GM10248 (cell line): ENCODE measurements at places on chromosomes 4 and X.

DNA sequence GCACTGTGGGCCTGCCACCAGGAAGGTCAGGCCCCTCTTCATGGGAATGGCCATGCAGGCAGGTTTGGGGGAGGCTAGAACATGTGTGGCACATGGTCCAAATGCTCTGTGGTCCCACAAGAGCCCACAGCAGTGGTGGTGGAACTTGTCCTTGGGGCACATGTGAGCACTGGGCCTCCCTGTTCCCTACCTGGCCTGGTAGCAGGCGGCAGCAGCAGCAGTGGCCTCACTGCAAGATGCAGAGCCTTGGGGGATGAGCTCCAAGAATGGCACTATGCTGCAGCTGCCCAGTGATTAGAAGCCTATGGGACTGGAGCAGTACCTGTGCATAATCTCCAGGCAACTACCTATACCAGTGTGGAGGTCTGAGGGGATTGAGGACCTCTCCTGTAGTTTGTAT lies 197.0 kb upstream of the DCAF8L1 start:
- no peak for DNase-seq

GRCh38 chr4:78669453-78669852 lies 106.7 kb upstream of the BMP2K start:
- no peak for DNase-seq

DNA sequence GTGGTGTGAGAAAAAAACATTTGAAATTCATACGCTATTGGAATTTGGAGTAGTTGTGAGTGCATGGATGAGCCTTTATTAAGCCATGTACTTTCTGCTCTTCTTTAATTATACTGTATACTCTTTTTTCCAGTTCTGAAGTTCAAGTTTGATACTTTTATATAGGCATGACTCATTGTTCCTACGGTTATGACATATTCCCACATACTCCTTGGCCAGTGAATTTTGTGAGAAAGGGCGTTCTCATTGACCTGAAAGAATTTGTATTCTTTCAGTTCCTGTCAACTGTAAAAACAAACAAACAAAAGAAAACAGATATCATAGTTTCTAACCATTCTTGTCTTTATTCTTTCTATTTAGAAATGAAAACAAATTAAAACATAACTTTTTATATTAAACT lies 407.3 kb downstream of the MAPK10 start:
- DNase-seq = no peak

DNA sequence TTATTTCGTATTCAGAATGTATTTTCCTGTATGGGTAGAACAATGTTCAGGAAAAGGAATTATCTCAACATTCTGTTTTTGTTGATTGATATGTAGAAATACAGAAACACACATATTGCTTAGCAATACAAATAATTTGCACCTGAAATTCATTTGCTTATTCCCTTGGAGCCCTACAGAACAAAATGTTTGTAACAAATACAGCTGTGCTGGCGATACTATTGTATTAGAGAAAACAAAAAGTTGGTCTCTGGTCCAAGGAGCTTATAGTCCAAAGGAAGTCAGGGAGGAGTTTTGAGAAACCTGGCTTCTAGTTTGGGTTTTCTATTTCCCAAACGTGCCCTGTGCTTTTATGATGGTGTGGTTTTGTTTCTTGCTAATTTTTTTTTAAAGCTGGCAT lies 37.8 kb upstream of the CAPN6 start:
- DNase-seq = no peak

DNA sequence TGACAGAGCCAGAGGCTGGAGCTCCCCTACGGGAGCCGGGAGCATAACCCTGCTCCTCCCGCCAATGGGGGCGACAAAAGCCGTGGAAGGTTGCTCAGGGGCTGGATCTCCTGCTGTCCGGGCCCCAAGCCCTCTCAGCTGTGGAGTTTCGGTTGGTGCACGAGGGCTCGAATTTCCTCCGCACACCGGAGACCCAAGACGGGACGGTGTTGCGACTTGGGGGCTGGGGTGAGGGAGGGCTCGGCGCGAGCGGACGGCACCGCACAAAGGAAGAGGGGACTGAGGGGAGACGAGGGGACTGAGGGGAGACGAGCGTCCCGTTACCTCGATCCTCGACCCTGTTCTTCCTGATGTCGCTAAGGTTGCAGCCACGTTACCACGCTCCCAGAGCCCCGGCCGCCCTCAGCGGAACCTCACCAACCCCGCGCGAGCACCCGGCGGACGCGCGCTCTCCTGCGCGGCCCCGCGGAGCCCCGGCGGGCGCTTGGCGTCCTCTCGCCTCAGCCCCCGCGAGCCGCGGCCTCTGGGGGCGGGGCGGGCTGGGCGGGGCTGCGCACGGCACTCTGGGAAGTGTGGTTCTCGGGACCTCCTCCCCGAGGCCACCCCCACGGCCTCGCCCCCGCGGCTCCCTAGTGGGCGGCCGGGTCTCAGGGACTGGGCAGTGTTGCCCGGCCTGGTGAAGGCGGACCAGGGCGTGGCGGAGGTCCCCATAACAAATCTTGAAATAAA lies at the start of gene KLHL8:
TSS of gene KLHL8 (minus strand) at position 525 of the 729 bp plus-strand sequence. CDS start 25,079 bp downstream, outside the sequence.
- DNase-seq = peak; percentile 96

- DNase-seq = no peak
Observed at GRCh38 chr4:88674979-88675378, 22.6 kb downstream of the NAP1L5 start.

- no peak for DNase-seq
Observed at GRCh38 chr4:86837691-86838503, 11.3 kb downstream of the SLC10A6 start.

DNA sequence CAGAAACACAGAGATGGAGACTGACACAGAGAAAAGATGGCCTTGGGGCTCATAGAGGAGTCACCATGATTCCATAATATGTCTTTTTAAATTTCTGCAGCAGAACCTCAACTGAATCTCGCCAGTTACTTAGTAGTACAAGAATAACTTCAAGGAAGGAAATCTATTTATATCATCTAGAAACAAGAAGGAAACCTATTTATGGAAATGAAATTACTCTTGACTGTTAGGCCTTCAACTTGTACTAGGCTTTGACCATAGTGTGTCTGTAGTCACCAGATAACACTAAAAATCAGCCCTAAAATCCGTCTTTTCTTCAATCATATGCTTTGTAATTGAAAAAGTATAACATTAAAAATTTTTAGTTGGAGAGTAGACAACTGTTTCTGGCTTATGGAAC lies 740.4 kb downstream of the TRIML1 start:
- DNase-seq = no peak

DNA sequence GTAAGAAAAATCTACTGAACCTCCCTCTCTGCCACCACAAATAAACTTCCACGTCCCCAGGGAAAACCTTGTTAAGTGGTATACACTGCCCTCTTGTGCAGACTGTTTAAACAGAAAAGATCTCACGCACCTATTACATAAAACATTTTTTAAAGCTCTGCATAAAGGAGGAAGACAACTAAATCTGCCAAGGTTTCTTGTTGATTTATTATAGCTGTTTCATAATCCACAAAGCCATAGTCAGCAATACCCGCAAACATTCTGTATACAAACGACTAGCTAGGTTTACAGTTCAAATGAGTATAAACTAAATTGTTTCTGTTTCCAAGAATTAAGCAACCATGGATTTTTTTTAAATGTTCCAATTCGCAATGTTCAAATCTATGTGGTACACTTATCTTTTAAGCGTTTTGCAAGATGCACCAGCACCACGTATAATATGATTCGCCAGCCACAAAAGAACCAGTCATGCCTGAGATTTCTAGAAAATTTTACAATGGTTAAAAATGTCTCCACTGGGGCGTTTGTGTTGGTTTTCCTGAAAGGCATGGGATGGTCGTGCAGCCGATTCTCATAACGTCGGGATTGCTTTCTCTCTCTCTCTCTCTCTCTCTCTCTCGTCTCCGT lies 164.6 kb downstream of the PRKX start:
- no peak for DNase-seq

DNA sequence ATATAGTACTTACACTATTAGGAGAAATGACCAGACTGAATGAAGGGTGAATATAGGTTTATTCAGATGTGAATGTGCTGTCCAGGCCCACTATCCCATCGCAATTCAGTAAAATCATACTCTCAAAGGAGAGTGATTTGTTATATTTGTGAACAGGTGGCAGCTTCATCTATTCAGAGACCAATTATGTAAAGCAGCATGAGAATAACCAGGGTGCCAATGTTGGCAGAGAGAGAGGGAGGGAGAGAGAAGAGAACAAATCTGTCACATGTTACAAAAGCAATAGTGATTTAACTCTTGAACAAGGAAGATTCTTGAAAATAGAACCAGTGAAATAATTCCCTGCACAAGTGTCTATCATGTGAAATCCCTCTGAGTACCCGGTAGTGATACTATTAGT lies 38.9 kb upstream of the TLL1 start:
- DNase-seq = no peak

GRCh38 chr4:38757945-38758600 lies 24.7 kb downstream of the TLR10 start:
- DNase-seq = no peak

GRCh38 chrX:30935985-30936384 lies 46.9 kb upstream of the TAB3 start:
- DNase-seq = no peak

DNA sequence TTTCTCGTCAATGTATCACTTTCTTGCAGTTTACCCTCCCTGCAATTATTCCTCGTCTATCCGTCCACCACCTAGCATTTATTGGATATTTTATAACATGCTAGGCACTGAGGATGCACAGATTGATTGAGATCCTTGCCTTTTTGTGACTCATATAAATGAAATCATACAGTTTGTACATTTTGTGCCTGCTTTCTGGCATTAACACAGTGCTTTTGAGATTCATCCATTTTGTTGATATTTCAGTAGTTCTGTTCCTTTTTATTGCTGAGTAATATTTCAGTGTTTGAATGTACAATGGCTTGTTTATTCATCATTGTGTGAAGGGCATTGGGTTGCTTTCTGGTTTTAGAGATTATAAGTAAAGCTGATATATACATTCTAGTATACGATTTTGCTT lies 841 bp downstream of the TBC1D19 start:
- no peak for DNase-seq

DNA sequence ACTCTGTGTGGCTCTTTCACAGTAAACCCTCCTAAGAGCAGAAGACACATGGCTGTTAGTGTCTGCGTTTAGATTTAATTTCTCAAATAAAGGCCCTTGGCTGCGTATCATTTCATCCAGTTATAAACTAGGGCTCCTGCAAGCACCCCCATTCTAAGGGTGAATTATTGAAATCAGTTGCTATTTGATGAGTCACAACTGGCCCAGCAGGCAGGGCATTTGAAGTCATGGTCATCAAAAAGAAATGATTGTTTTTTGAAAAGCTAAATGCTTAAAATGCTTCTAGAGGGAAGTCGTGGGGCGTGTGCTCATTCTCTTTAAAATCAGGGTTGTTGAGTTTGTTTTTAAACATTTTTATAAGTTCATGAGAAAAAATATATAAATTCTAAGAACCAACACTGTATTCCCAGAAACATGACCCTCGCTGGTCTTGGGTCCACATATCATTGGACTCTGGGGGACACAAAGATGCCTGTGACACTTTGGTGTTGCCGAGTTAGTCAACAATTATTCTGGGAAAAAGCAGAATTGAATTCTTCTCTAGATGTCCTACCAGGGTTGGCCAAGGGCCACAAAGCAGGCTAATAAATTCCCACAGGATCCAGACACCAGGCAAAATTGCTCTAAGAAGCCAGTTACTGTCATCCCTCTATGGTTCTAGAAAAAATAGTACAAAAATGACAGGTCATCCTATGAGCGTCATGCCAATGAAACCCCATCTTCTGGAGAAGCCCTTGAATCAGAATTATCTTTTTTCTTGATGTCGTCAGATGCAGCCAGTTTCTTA lies 99.5 kb upstream of the MYOZ2 start:
- no peak for DNase-seq

- no peak for DNase-seq
Observed at GRCh38 chr4:151195801-151196200, 81.2 kb upstream of the PRSS48 start.

DNA sequence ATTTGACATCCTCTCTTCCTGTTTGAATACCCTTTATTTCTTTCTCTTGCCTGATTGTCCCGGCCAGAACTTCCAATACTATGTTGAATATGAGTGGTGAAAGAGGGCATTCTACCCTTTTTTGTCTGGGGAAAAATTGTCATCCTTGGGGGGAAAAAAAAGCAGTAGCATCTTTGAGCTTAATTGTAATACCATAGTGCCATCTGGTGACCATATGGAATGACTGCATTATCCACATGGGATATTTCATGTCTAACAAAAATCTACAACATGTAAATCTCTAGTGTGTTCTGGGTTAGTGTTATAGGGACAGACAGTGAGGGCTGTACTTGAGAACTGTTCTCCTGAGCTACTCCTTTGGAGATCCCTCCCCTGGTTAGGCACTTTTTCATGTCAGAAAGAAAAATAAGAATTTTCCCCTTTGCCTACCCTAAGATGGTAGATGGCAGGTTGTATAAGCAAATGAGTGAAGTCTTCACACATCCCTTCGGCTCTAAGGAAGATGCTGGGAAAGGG lies 26.0 kb downstream of the CAPN6 start:
- peak; percentile 24 for DNase-seq
